ENCODE measurements at places on chromosomes 4 and X.

DNA sequence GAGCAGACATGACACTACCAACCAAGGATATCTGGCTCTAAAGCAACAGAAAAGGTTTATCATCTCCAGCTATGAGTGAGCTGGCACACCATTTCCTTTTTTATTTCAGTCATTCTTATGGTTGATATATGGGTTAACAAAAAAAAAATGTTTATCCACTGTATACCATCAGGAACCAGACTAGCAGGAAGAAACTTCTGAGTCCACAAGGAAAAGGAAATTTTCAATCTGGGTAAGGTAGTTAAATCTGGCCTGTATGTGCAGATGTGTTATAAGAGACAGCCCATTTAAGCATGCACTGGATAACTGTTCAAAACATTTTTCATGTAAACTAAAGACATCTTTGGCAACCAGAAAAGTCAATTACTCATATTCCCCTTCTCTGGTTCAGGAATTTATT lies 35.0 kb downstream of the AMMECR1 start:
- DNase-seq, result no peak

DNA sequence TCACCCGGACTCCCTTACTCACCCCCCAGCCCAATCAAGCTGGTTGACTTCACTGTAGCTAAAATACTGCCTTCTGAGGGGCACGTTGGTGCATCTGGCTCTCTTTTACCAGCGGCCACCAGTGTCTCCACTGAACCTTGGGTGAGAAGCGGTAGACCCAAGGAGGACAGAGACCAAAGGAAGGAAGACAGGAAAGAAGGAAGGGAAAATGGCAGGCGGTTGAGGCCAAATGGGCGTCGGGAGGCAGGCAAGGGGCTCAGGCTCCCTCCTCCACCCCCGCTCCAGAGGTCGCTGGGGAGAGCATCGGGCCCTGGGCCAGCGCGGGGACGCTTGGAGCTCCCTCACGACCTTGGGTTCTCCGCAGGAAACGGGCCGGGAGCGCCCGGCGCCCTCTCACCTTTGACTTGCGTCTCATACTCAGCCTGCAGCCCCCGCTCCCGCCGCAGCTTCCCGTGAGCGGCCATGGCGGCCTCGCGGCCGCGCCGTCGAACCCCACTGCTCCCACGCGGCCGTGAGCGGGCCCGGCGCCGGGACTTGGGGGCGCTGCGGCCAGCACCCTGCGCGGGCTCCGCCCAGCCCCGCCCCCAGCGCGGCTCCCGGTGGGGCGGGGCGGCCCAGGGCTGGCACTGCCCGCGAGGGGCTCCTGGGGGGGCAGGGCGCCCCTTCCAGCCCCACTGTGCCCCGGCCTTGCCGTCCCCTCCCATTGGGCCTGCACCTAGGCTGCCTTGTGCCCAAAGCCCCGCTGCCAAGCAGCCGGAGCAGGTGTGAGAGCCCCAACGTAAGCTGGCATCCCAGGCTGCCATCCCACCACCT lies at the start of gene ARHGAP4:
Gene ARHGAP4 (minus strand): TSS at position 526 of the 813 bp plus-strand sequence. CDS start 62 bp downstream, at position 464.
- DNase-seq, result no peak

GRCh38 chr4:8115203-8115520 lies 43.5 kb downstream of the ABLIM2 start:
- DNase-seq, result no peak

DNA sequence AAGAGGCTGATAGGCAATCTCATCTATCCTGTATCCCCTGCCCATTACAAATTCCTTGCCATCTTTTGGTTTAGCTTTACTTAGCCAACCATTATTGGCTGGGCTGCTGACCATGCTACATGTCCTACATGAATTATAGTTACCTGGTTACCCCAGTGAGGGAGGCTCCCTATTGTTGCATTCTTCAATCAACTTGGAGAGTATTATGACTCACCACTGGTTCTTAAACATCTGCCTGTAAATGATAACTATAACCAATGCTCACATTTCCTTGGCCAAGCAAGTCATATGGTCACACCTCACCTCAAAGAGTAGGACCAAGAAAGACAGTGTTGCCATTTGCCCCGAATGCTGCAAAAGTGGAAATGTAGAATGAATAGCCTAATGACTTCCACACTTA lies 297.6 kb downstream of the IL15 start:
- DNase-seq, result no peak

GRCh38 chr4:175504318-175504717 lies 307.7 kb downstream of the GPM6A start:
- DNase-seq, result no peak

DNA sequence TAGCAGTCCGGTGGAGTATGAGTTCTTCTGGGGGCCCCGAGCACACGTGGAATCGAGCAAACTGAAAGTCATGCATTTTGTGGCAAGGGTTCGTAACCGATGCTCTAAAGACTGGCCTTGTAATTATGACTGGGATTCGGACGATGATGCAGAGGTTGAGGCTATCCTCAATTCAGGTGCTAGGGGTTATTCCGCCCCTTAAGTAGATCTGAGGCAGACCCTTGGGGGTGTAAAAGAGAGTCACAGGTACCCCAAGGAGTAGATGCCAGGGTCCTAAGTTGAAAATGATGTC lies 852 bp downstream of the MAGEH1 start:
- no peak for DNase-seq

DNA sequence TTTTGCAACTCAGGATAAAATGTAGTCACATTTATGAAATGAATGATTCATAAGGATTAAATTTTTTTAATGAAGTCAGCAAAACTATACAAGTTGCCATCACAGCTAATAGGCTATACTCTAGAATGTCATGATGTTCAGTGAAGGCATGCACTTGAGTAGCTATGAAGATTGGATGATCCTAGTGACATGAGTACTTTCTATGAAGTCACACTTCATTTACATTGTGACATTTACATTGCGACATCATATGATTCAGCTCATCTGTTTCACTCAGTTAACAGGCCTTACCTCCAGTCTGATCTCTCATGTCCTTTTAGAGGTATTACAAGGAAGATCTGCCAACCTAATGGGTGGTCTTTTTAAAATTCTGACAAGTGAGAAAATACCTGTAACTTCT lies 82.7 kb upstream of the FGF13 start:
- DNase-seq, result no peak
